NB4 (cell line): ENCODE measurements at places on chromosomes 2 and 18.

GRCh38 chr2:234705108-234705507 lies 208.2 kb upstream of the ARL4C start:
- no peak for DNase-seq

- DNase-seq: no peak
Measured at GRCh38 chr18:3029215-3029952, 16.4 kb upstream of the LPIN2 start.

DNA sequence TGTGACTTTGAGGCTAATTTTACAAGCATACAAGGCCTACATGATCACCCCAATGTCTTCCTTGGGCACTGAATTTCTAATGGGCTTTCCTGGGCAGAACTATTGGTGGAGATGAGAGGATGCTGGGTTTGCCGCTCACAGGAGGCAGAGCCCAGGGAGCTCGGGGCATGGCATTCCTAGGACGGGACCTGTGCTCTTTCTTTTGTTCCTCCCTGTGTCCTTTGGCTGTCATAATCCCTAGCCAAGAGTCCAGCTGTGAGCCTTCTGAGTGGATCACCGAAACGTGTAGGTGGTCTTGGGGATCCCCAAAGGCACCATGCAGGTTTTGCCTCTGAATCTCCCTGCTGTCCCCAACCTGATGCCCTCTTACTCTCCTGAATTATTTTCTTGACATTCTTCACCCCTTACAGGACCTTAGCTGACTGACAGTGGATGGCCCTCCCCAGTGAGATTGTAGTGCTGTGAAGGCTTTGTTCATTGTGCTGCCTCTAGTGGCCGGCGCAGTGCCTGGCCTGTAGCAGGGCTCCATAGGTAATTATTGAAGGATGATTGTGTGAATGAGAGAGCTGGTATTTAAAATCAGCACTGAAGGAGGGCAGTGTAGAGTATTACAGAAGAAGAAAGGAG lies 221.9 kb downstream of the ZNF407 start:
- DNase-seq: peak; percentile 23

DNA sequence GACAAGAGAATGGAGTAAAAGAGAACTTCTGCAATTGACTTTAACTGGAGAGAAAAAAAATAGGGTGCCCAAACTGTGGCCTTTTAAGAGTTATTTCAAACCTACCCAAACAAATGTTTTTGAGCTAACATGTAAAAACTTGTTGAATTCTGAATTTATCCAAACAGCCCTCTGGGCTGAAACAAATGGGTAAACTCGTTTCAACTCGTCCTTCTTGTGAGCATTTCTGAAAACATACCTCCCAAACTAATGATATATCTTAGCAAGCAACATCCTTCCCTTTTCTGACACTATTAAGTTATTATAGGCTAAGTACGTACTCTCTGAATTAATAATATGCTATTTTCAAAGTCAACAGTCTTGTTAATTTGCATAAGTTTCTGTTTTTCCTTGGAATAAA lies 793.0 kb upstream of the ACVR2A start:
- no peak for DNase-seq
